ENCODE measurements at places on chromosomes 13 and 19.

DNA sequence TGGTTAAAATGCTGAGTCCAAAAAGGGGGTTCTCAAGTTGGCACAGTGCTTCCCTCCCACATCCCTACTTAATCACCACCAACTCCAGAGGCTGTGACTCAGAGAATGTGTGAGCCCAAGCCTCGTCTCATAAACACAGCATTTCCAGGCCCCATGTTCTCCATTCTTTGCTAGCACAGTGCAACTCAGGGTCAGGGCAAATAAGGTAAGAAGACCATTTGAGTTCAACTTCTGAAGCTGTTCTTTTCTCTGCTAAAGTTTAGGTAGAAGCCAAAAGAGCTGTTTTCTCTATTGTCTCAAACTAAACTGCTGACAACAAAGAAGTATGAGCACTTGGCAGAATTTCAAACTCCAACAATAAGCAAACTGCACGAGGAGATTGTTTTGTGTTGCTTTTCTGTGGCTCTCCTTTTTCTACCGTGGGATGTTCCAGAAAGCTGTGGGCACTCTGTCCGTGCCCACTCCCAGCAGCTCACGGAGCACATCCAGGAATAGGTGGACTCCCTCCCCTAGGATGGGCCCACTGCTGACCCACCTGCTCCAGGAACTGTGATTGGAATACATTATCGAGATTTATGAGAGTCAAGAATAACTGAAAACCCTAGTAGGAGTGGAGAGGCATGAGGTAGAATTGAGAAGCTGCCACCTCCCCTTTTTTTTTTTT is 494.3 kb downstream of the COG6 start:
- peak; percentile 29 for DNase-seq

- no peak for DNase-seq
Observed at GRCh38 chr13:111177081-111177711, 62.1 kb downstream of the ARHGEF7 start.

DNA sequence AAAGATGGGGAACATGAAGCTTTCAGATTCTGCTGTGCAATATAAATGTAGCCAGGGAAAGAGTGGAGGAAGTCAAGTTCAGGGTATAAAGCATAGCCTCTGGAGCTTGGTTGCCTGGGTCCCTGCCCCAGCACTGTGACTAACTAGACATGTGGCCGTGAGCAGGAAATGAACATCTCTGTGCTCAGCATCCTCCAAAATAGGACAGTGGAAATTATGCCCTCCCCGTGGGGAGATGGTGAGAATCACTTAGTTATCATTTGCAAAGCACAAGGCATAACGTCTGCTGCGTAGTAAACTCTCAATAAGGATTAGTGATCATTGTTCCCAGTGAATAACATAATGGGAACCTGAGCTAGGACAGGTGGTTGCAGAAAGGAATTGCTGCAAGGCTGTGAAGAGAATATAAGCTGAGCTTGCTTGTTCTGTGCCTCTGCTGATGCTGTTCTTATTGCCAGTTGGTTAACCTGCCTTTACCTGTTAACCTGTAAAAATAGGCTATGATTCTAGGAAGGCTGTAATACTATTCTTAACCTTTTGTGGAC is 441.0 kb downstream of the COG6 start:
- no peak for DNase-seq

DNA sequence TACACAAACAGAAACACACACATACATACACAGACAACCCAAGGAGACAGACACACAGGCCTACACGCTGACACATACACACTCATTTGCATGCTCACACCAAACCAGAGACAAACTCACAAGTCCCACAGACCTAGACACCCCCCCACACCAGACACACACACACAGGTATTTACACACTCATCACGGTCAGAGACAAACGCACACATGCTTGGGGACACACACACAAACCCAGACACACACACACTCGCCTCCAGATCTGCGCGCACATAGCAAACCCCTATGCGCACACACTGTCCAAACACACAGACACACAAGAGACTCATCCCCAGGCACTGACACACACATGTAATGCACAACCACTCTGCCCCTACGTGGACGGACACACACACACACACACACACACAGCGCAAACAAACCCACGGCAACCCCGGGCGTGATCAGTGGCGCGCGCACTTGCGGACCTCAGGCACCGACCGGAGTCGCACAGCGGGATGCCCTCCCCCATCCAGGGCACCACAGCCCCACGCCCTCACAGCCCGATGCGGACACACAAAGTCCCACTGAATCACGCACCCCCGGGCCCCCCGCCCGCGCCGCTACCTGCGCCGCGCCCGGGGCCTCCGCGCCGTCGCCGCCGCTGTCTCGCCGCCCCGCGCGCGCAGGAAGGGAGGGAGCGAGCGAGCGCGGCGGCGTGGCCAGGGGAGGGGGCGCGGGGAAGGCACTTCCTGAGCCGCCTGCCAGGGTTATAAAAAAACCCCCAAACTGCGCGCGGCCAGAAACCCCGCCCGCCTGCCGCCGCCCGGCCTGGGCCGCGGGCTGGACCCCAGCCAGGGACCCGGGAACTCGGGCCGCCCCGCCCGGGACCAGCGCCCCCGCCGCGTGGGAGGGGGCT is at the start of gene ADAMTS10:
Gene ADAMTS10, minus strand, starts transcription at position 675 of the 895 bp plus-strand sequence. CDS start 5,005 bp downstream, outside the sequence.
- no peak for DNase-seq

DNA sequence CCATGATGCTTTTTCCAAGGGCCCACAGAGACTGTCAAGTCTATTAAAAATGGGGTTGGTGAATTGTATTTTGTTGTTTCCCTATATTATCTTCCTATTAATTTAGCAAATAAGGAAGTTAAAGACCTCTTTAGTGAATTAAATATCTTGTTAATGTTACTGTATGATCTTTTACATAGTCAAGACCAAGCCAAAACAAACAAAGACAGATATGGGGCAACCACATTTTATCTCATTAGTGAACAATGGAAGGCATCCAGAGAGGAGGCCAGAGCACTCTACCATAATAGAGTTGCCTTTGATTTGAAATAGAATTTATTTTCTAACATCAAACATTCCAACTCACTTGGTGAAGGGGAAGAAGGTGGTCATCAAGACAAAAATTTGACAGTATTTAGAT is 169.4 kb downstream of the B3GLCT start:
- DNase-seq = no peak

GRCh38 chr13:37134411-37135041 is 29.1 kb upstream of the CSNK1A1L start:
- peak; percentile 80 for DNase-seq

DNA sequence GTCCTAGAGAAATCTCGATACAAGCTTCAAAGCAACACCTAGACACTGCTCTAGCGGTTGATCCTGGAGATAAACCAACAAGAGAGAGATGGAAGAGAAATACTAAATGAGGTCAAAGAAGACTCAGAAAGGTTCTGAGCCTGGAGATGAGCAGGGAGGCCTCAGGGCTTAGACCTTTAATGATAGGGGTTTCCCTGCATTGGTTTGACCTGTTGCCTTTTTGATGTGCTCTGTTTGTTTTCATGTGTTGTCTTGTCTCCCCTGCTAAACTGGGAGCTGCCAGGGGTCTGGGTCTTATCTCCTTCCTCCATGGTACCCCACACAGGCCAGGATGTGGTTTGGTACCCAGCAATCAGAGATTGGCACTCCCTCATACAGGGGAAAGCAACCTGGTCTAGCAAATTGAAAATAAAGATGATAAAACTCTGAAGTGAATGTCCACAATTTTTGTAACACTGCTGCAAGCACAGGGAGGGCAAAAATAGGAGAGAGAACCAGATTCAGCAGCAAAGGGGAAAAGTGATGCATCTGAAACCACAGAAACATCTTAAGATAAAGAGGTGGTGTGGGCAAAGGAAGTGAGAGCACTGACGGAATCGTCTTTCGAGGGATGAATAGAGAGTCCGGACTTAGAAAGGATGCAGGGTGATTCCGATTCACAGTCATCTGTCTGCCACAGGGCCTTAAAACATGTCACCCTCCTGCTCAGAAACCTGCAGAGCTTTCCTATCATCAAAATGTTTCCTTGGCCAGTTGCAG is 3.5 kb downstream of the FFAR2 start:
- DNase-seq = no peak

GRCh38 chr19:31330237-31330636 is 19.0 kb downstream of the TSHZ3 start:
- no peak for DNase-seq

DNA sequence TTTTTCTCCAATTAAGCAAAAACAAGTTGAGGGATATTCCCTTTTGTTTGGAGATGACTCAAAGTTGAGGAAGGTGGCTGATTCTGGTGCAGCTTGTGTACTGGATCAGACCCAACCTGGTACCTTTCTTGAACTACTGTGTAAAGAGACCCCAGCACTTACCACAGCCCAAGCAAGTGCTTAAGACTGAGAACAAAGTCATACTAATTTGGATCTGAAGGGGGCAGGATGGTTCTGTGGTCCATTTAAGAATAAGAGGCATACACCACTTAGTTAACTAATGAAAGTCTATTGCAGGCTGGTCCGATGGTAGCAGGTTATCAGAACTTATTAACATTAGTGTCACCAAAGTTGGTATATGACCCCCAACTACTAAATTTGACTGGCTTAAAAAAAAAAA is 6.3 kb downstream of the THSD1 start:
- DNase-seq = no peak

DNA sequence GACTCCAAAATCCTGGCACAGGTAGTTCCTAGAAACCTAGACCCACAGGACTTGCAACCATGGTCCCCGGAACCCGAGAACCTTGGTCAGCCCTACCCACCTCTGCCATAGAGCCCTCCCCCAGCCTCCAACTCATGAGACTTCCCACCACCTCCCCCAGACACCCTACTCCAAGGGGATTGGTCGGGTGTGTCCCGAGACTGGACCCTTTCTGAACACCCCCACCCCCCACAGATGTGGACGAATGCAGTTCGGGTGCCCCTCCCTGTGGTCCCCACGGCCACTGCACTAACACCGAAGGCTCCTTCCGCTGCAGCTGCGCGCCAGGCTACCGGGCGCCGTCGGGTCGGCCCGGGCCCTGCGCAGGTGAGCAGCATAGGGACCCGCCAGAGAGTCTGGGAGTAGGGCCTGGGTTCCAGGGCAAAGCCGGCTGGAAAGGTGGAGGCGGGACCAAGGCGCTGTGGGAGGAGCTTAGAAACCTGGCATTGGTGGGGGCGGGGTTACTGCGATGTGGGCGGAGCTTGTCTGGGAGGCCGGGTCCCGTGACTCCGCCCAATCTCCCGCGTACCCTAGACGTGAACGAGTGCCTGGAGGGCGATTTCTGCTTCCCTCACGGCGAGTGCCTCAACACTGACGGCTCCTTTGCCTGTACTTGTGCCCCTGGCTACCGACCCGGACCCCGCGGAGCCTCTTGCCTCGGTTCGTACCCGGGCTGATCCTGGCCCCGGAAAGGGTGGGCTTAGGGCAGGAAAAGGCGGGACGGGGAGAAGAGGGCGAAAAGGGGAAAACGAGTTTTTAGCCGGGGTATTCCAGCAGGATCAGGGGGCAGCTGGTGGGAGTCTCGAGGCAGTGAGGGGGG is 11.9 kb downstream of the LTBP4 start:
- no peak for DNase-seq

DNA sequence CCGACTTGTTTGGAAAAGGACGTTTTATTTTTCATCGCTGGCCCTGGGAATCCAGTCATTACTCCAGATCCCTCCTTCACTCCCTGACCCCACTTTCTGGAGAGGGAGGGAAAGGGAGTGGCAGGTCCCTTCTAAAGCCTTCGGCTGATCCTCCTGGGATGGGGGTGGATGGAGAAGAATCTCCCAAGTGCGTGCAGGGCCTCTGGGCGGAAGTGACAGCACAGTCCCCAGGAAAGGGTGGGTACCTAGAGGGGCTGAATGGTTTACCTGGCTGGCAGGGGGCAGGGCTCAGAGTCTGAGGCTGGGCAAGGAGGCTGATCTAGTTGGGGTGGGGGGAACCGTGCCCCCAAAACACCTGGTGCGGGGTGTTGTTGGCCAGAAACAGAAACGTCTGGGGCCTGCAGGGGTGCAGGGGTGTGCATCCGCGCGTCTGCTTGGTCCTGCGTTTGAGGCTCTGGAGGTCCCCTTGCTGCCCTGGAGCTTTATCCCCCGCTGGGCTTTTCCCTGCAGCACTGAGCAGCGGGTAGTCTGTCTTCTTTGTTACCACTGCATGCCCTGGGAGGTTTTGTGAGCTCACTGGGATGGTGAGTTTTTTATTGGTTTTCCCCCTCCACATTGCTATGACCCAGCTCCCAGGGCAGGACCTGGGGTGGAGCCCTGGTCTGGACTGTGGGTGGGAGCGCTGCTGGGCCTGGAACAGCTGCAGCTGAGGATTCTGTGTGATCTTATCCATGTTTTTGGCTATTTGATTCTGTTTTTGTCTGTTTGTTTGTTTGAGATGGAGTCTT is 3.0 kb upstream of the ZNF628 start:
- DNase-seq = no peak

DNA sequence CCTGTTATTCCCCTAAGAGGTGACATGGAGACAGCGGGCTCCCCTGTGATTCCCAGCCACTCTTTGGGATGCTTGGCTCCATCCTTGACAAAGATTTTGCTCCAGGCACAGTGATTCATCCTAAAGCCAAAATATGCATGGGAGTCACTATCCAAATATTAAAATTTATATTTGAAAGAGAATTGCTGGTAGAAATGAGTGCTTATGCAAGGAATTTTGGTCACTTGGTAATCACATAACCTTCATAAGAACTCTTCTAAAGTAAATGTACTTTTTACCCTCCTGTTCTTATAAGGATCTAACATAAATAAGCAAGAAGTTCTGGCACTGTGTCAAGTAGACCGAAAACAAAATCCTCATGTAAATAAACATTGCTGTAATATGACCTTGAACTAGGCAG is 385.8 kb downstream of the ITGBL1 start:
- DNase-seq = no peak

DNA sequence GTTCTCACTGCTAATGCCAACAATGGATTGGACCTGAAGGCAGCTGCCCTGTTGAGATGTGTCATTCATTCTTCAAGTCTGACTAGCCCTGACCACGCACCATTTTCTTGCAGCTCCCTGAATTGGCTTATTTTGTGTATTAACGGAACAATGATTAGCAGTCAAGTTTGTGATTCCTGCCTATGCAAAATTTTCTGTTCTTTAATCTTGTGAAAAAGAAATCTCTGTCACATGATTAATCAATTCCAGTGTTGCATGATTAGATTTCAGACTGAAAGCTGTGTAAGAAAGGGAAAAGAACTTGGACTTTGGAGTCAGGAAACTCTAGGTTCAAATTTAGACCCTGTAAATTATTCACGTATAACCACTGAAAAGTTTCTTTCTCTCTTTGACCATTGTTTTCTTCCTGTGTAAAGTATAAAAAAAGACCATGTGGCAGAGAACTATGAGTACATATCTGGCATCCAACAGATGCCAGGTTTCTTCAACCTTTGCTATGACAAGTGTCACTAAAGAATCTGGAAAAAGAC is 64.5 kb upstream of the SLC10A2 start:
- DNase-seq = no peak
